ENCODE measurements at places on chromosomes 2 and 18.

GRCh38 chr2:240793313-240794177 is 26.5 kb downstream of the KIF1A start:
- DNase-seq = no peak

DNA sequence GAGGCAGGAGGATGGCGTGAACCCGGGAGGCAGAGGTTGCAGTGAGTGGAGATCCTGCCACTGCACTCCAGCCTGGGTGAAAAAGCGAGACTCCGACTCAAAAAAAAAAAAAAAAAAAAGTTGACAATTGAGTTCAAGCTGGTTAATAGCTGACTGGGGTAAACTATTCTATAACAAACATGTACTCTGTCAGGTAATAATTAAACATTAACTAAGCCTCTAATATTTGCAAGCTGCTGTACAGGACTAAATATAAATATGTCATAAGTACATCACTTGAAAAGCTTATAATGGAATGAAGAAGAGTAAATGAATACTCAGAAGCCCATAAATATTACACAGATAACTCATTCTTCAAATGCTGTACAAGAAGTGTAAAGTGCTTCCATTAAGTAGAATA is 190.4 kb upstream of the CRIM1 start:
- no peak for DNase-seq

GRCh38 chr2:88059979-88060906 is 4.7 kb upstream of the KRCC1 start:
- peak; percentile 59 for DNase-seq

GRCh38 chr2:58414506-58414905 is 173.4 kb upstream of the FANCL start:
- DNase-seq = no peak

DNA sequence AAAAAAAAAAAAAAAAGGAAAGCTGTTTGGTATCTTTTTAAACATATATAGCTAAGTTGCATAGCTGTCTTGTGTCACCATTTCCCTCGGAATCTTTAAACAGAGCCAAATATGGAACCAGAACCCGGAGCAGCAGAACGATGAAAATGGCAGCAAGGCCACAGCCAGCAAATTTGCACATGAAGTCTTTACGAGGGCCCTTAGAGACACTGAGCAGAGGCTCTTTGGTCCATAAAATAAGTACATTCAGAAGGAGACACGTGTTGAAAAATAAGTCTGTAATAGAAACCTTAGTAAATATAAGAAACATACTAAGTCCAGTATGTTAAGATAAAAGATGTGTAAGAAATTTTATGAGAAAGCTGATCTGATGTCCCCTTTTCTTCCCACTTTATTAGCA is 16.2 kb downstream of the CCBE1 start:
- no peak for DNase-seq

DNA sequence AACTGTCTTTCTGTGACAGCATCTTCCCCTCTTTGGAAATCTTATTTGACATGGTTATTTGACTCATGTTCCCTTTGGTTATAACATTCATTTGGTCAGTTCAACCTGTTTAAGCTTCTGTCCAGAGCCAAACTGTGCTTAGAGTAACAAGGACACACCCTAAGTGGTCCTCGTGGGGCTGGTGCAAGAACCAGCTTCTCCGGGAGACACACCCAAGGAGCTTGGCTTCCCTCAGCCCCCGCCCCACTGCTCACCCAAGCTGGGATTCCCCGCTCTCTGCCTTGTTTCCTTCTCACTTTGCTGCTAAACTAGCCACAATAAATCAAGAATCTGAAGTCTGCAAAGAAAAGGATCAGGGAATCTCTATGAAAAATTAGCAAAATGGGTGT is 1.4 kb downstream of the SCYGR3 start:
- DNase-seq = no peak

Measured in naive thymus-derived CD4-positive, alpha-beta T cell (primary cell).